ENCODE measurements at places on chromosomes 16 and 17.

- DNase-seq: no peak
Measured at GRCh38 chr16:65728167-65728566, 606.3 kb upstream of the CDH11 start.

DNA sequence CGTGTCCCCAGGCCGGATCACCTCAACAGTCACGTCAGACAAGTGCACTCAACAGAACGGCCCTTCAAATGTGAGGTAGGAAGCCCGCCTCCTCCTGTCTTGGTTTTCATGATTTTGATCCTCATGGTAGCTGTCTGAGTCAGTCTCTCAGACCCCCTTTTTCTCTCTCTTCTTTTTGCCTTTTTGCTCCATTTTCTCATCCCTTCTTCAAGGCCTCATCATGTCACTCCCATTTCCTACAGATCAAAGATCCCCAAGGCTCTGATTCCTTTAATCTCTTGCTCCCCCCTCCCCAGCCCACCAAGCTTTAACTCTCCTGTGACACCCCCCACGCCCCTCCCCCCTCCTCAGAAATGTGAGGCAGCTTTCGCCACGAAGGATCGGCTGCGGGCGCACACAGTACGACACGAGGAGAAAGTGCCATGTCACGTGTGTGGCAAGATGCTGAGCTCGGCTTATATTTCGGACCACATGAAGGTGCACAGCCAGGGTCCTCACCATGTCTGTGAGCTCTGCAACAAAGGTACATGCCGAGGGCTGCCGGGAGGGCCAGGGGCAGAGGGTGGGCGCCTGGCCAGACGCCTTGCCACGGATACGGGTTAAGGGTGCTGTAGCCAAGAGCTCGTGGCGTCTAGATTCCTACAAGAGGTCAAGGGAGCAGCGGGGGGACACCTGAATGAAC is 2.0 kb downstream of the MAZ start:
- no peak for DNase-seq

DNA sequence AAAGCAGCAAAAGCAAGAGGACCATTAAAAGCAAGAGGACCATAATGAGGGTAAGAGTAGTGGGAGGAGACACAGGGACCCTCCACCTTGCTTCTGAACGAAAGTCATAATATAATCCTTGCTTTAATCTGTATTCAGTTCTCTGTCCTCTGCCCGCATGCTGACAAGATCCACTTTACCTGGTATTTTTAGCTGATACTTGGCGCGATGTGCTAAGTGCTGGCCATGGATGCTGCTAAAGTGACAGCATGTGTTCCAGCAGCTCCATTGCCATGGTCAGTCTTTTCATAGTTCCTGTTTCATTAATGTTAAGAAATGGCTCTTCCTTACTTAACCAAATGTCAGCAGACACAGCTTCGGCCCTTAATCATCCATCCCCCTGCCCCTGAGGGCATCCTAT is 86.8 kb downstream of the CA10 start:
- no peak for DNase-seq

- no peak for DNase-seq
Measured at GRCh38 chr17:13046361-13046760, 28.5 kb upstream of the ELAC2 start.

- no peak for DNase-seq
Measured at GRCh38 chr16:82425661-82426060, 201.1 kb upstream of the CDH13 start.

- DNase-seq: no peak
Measured at GRCh38 chr16:81165411-81166097, 69.4 kb upstream of the GCSH start.

DNA sequence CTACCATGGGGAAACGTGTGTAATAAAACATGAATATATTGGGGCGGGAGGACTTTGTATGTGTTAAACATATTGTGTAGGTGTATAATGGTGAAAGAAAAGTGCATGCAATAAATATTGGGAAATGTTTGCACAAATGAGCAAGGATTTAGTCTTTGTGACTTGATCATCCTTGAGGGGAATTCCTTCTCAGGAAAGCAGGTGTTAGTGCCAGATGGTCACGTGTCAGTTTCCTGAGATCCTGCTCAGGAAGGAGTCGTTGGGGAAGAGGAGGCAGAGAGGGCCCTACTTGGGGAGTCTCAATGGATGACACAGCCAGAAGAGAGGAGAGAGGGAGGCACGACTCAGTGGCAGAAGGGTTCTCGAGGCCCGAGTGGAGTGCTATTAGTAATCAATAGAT is 53.2 kb downstream of the MSI2 start:
- no peak for DNase-seq

DNA sequence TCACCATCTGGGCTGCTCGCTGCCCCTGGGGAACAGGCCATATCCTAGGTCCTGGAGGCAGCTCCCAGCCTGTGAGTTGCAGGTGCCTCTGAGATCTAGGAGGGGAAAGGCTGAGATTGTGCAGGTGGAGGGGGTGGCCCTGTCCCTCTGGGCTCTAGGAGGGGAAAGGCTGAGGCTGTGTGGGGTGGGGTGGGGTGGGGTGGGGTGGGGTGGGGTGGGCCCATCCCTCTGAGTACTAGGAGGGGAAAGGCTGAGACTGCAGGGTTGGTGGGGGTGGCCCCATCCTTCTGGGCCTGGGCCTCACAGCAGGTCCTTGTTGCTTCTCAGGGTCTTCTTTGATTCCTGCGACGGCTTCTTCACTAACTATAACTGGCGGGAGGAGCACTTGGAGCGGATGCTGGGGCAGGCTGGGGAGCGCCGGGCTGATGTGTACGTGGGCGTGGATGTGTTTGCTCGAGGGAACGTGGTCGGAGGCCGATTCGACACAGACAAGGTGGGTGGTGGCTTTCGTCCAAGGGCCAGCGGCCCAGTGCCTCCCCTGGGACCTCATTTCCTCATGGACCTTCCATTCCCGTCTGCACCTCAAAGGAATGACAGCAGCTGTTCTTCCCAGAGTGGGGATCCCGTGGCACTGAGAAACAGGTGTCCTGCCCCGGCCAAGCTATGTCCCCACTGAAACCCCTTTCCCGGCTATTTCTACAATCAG is 7.1 kb downstream of the ENGASE start:
- DNase-seq: no peak

- DNase-seq: no peak
Measured at GRCh38 chr17:47316311-47316710, 7.4 kb upstream of the EFCAB13 start.

- no peak for DNase-seq
Measured at GRCh38 chr16:79535130-79535529, 65.4 kb downstream of the MAF start.

DNA sequence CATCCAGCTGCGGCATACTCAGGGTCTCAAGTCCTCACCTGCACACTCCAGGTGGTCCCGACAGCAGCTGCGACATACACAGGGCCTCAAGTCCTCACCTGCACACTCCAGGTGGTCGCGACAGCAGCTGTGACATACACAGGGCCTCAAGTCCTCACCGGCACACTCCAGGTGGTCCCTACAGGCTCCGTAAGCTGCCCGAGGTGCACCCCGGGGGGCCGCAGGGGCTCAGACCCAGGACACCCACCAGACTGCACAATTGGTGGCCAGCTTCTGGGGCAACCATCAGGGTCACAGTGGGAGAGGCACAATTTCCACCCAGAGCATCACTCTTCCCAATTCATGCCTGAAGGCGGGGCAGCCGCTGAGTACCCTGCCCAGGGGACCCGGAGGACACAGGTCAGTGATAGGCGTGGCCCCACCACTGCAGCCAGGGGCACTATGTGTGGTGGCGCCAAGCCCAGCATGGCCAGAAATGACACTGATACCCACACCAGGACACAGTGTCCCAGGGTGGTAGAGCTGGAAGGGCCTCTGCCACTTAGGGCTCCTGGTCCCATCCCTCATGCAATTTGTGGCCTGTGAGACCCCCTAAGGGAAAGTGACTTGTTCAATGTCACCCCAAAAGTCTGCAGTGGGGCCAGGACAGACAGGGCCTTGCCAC is 57.5 kb upstream of the ZNF469 start:
- no peak for DNase-seq

- no peak for DNase-seq
Measured at GRCh38 chr17:66313995-66314659, 11.7 kb downstream of the PRKCA start.

DNA sequence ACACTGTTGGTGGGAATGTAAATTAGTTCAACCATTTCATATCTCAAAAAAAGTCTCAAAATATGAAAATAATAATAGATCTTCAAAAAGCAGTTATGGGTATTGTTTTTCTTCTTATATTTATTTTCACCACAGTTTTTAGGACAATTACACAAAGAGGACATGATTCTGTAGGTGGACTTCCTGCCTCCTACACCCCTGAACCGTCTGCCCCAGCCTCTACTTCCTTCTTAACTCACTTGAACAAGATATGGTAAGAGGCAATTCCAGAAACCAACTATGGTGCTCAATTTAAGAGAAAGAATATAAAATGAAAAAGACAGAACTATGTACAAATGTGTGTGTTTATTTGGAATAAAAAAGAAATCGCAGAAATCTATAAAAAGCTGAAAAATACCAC is 74.1 kb upstream of the MON1B start:
- no peak for DNase-seq

- no peak for DNase-seq
Measured at GRCh38 chr17:80080081-80080480, 21.3 kb upstream of the GAA start.

- DNase-seq: no peak
Measured at GRCh38 chr17:47205419-47205963, 3.7 kb upstream of the MYL4 start.

DNA sequence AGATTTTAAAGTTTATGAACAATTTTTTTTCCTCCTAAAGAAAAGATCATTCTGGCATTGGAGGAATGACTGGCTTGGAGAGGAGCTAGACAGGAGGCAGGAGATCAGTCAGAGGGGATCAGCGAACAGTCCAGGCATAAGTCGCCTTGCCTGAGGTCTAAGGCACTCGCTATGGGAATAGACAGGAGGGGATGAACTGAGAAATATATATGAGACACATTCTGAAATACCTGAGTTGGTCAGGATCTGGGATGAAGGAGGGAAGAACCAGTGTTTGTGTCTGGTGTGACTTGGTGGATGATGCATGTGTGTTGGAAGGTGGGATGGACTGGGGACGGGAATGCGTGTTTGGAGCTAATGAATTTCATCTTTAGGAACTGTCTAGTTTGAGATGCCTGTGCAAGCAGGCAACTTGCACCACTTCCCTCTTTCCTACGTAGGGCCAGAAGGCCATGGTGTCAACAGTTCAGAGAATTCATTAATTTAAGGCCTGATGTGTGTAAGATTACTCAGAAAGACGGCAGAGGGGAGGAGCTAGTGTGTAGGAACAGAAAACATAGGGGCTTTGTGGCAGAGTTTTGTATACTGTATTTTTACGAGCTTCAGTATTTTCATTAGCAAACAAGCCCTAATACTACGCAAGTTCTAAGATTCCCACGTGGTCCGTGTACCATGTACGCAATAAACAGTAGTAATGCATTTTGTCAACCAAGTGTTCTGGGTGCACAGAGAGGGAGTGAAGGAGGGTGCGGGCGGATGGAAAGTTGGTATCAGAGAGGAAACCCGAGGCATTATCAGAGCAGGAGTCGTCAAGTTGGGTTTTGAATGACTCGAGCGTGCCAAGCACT is 825 bp downstream of the HEATR6 start:
- no peak for DNase-seq

DNA sequence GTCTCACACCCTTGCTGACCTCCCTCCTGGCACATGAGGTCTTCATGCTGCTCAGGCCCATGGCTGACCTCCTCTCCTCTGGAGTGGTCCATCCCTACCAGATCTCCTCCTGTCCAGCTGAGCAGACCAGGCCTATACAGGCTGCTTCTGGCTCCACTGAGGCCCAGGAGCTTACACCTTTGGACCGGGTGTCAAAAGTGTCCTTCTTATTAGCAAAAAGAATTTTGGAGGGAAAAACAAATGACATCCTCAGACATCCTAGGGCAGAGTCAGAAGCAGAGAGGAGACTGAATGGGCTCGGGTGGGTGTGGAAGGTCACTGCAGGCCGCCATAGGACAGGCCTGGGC is 38.1 kb downstream of the WSB1 start:
- no peak for DNase-seq

DNA sequence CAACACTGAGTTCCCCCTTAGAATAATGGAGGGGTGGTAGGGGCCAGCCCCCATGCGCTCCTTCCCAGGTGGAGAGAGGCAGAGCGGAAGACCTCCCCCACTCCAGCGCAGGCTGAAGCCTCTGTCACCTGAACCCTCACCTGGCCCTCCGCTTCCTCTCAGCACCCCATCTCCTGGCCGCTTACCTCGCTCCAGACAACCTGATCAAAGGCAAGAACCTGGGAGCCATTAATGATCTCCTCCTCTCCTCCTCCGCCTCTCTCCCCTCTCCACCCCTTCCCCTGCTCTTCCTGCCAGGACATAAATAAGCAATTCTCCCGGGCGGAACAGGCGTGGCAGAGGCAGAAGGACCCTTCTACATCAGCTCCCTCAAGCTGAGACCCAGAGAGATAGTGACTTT is 110.2 kb upstream of the LHX1 start:
- DNase-seq: no peak

- DNase-seq: no peak
Measured at GRCh38 chr16:84229471-84229870, 10.3 kb downstream of the KCNG4 start.

DNA sequence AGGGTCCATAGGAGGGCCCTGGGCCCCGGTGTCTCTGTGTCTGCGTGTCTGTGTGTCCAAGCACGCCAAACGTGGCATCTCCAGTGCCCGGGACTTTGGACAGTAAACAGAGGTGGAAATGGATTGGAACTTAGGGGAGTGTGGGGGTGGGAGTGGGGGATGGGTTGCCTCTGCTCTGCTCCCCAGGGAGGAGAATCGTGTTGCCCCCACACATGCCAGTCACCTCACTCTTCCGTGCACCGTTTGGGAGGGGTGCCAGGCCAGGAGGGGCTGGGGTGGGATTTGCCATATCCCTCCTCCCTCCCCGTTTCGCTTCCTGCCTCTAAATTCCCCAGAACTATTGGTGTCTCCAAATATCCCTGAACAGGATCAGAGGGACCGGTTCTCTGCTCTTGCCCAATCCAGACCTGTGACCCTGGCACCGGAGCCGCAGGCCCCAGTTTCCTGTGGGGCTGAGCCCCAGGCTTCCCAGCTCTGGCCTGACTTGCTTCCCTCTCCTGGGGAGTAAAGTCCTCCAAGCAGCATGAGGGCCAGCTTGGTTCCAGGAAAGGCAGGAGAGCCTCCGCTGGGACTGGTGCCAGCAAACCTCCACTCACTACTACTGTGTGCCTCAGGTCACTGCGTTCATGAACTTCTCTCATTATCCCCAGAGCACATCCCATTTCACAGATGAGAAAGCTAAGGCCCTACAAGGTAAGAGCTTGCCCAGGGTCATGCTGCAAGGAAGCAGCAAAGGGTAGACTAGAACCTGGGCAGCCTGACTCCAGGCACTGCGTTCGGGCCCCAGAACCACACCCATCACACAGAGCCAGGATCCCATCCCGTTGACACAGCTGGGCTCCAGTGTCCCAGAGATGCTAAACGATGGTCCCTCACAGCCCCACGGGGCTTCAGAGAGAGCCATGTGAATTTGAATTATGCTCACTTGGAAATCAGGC is at the start of gene ASGR1:
TSS of gene ASGR1 (minus strand) at position 54 of the 938 bp plus-strand sequence. CDS start 807 bp downstream, outside the sequence.
- DNase-seq: no peak

GRCh38 chr17:58246781-58247180 is 8.4 kb downstream of the LPO start:
- no peak for DNase-seq

- DNase-seq: peak; percentile 32
Measured at GRCh38 chr16:68782198-68783174, 45.4 kb downstream of the CDH1 start.

GRCh38 chr17:35872196-35872980 is 3.7 kb upstream of the HEATR9 start:
- DNase-seq: no peak

All from GM12891 (cell line).